ENCODE measurements at places on chromosomes 1 and 21.

DNA sequence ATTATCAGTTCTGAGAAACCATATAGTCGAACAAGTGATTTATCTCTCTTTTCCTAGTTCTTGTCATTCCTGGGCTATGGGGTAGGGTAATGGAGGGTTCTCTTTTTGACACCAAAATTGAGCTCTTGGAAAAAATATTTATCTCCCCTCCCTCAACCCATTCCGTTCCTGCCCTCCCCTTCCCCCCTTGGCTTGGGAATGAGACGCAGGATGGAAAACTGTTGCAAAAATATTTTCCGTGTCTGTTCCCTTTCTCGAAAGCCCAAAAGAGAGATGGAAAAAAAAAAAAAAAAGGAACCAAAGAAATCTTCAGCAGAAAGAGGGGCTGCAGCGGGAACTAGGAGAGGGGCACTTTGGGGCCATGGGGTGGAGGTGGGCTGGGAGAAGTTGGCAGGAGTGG lies 766 bp downstream of the ATP2B4 start:
- no peak for DNase-seq

- no peak for DNase-seq
These were observed 357.9 kb upstream of the DUSP10 start for GRCh38 chr1:222099746-222100145.

GRCh38 chr1:19121192-19121591 lies 88.9 kb downstream of the UBR4 start:
- DNase-seq: no peak

DNA sequence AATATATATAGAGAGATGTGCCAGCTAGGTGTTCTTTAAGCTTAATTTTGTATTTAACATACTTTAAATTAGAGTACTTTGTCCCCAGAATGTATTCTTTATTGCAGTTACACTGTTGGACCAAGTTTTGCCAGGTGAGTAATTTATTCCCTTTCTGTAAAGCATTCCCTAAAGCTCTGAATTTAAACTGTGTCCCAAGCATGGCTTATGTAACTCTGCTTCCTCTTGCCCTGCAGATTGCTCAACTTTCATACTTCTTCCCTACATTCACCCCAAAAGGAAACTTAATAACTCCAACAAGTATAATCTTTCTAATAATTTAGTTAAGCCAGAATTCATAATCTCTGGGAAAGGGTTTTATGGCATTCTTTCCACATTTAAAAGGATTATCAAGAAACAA lies 5.6 kb downstream of the LYPLAL1 start:
- DNase-seq: no peak

GRCh38 chr1:1780598-1781525 lies 2.6 kb upstream of the NADK start:
- DNase-seq: no peak

DNA sequence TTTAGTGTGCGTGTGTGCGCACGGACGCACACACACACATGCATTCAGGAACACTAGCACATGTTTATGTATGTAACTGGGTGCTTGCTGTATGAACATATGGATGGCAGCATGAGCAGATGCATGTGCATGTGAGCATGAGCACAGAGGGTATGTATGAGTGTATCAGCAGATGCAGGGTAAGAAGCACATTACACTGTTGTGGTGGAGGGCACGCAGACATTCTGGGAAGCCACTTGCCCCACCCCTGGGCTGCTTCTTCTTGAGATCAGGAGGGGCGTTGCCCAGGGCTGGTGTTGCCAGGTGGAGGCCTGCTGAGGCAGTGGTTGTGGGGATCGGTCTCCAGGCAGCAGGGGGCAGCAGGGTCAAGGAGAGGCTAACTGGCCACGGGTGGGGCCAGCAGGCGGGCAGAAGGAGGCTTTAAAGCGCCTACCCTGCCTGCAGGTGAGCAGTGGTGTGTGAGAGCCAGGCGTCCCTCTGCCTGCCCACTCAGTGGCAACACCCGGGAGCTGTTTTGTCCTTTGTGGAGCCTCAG lies 3.9 kb upstream of the P3R3URF start:
- DNase-seq: no peak

GRCh38 chr1:230865062-230865817 lies 3.1 kb downstream of the C1orf198 start:
- DNase-seq: no peak

DNA sequence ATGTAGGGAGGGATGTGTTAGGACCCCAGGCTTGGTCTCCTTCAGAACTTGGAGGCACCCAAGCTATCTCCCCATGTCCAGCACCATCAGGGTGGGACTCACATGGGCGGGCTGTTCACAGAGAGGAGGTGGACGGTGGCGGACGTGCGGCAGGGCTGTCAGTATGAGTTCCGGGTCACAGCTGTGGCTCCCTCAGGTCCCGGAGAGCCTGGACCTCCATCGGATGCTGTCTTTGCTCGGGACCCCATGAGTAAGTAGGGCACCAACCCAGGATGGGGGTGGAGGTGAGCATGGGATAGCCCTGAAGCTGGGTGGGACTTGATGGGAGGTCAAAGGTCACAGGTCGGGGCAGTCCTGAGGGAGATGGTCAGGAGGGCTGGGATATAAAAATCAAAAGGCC lies 27.8 kb downstream of the IGFN1 start:
- no peak for DNase-seq

DNA sequence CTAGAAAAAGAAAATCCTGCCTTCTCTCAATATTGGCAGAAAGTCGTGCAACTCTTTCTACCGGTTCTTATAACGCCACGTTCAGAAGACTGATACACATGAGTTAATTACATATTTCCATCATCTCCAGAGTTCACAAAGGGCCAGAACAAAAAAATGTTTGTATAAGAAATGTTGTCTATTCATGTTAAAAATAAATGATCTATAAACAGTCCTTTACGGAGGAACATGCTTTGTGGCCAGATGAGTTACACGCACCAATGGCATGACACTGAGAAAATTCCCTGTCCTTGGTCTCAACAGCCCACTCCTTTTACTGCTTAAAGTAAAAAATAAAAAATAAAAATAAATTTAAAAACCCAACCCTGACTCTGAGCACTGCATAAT lies 29.5 kb downstream of the C2CD2 start:
- no peak for DNase-seq

DNA sequence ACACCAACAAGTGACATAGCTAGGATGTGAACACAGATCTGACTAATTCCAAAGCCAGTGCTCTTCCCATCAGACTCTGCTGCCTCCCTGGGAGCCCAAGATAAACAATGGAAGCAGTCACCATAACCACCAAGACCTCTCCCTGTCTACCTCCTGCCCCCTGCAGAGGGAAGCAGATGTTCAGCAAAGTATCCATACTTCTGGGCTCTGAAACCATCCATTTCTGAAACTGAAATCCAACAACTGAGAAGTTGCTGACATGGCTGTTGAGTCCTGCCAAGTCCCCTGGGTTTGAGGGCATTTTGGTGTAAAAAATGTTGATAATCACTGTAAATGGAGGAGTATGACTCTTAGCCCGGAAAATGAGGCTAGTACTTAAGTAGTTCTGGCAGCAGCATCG lies 102.1 kb downstream of the TYW3 start:
- DNase-seq: no peak

DNA sequence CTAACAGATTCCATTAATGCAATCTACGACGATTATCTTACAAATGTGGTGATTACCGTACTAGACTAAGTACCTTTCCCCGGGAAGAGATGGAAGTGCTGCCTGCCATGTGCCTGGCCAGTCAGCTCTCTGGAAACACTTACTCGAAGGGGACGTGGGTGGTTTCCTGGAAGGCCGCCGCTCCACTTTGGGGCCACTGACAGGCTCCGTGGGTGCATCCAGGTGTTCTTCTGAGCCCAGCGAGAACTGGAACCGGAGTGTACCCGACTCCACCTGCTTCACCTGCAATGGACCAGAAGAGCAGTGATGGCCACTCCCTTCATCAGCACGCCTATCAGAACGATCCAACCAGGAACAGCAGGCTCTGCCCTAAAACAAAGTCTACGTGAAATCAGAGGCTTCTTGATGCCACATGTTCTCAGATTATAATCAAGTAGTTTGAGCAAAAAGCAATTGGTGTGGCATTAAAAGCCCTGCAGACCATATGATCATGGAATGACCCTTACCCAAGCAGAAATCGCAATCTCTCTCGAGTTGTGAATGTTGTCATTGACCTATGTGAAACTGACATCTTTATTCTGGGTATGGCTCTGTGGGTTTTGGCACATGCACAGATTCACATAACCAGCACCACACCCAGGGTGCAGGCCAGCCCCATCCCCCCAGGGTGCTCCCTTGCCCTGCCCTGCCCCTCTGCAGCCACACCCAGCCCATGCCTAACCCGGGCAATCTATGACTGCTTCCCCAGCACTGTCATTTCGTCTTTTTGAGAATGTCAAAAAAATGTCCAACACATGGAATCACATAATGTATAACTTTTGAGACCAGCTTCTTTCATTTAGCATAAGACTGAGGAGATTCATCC lies 64.5 kb downstream of the NPHP4 start:
- DNase-seq: no peak

- DNase-seq: no peak
These were observed 692 bp downstream of the DPH2 start for GRCh38 chr1:43970502-43970901.

- DNase-seq: no peak
These were observed 63.0 kb upstream of the ID3 start for GRCh38 chr1:23622284-23622683.

GRCh38 chr21:25834381-25834780 lies 99.6 kb downstream of the GABPA start:
- DNase-seq: no peak

DNA sequence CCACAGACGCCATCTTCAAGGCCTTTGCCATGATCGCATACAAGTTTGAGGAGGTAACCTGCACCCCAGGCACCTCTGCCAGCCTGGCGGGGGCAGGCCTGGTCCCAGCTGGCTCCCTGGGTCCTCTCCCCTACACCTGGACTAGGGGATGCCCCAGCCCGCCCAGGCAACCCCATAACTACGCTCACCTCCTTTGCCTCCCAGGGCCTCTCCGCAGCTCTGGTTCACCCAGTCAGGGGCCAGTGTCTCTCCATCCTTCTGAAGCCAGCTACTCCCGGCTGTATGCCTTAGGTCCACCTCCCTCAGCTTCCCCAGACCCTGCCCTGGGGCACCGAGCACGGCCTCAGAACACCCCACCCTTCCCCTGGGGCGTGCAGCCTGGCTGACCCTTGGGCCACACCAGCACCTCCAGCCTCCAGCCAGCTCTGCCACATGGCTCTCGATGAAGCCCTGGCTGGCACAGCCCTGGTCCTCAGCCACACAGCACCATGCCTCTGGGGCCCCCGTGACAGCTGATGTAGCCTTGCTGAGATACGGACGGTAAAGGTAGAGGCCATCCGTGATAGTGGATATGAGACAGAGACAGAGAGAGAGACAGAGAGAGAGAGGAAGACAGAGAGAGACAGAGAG lies 80.4 kb upstream of the COL6A1 start:
- no peak for DNase-seq

DNA sequence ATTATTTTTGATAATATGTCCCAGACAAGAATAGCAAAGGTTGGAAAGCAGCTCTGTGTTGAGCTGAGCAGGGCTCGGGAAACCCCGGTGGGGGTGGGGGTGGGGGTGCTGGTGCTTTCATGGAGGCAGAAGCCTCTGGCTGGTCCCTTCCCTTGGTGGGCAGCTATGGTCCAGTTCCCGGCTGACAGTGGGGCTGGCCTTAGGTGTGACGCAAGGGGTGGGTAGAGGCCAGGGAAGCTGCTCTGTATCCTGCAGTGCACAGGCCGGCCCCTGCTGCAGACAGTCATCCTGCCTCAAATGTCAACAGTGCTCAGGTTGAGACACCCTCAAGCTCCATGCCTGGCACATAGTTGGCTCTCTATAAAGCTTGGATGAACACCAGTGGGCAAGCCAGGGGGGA lies 8.9 kb downstream of the ACTL8 start:
- no peak for DNase-seq

DNA sequence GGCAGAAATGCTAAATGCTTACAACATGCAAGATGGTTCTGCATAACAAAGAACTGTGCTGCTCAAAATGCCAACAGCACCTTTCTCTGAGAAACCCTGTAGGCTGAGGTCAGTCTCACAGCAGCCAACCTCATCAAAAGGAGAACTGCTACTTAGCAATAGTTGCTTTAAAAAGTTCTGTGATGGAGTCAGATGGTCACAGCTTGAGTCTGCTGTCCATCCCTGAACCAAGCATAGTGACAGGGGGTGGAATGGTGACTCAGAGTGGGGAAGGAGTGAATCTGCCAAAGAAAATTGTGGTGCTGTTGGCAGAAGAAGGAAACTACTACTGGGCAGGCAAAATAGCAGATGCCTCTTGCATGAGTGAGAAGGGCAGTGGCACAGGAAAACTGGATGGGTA lies 106.0 kb upstream of the FAM78B start:
- no peak for DNase-seq

DNA sequence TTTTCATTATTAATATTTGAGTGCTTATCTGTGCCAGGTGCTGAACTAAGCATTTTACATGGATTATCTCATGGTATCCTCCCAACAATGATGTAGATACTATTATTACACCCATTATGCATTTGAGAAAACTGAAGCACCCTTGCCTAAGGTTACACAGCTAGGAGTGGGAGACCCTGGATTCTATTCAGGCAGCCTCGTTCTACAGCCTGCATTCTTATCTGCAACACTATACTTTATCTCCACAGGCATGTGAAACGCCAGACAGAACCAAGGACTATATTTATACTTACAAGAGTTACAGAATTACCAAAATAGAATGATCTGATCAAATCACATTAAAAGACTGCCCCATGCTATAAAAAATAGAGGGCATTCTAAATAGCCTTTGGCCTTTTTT lies 22.4 kb downstream of the LPAR3 start:
- DNase-seq: no peak

DNA sequence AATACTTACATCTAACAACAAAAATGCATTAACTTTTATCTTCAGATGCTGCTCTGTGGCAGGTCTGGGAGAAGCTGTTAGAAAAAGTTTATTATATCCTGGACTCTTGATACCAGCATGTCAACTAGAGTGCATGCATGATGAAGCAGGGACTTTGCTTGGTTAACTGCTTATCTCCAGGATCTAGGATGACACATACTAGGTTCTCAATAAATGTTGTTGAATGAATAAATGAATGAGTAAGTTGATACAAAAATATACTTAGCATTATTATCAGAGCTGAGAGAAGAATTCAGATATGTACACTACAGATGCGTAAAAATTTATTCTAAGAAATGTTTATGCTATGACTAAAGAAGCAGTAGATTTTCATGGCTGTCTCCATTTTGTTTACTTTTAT lies 304.3 kb downstream of the LTN1 start:
- no peak for DNase-seq

- DNase-seq: no peak
These were observed 12.8 kb upstream of the CASQ2 start for GRCh38 chr1:115781343-115781742.

Data from C1 segment of cervical spinal cord (tissue), 14 donors.